ENCODE measurements at places on chromosomes 7 and 10.

DNA sequence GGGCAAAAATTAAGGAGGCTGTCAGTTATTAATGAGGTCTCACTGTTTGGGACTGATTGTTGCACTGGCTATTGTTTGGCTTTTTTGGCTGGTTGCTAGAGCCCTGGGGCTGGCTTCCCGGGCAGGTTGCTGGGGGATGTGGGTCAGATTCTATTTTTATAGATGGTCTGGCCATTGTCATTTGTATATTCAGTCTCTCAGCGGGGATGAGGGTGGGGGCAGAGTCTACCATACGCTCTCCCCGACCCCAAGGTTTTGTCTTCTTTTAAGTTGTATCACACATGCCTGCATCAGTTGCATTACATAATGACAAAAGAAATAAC is 84.3 kb upstream of the GRB10 start:
- DNase-seq: no peak

DNA sequence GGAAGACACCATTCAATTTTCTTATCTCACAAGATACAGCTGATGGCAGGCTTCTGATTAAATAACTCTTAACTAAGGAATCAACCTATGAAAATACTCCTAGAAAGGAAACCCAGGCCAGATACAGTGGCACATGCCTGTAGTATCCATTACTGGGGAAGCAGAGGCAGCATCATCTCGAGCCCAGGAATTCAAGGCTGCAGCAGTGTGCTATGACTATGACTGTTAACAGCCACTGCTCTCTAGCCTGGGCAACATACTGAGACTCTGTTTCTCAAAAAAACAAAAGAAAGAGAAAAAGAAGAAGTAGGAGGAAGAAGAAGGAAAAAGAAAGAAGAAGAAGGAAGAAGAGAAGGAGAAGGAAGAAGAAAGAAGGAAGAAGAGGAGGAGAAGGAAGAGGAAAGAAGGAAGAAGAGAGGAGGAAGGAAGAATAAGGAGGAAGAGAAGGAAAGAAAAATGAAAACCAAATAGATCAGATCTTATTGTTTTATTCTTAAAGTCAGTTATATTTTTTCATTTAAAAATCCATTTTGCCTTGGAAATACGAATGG is 18.0 kb downstream of the DPY19L1 start:
- no peak for DNase-seq

DNA sequence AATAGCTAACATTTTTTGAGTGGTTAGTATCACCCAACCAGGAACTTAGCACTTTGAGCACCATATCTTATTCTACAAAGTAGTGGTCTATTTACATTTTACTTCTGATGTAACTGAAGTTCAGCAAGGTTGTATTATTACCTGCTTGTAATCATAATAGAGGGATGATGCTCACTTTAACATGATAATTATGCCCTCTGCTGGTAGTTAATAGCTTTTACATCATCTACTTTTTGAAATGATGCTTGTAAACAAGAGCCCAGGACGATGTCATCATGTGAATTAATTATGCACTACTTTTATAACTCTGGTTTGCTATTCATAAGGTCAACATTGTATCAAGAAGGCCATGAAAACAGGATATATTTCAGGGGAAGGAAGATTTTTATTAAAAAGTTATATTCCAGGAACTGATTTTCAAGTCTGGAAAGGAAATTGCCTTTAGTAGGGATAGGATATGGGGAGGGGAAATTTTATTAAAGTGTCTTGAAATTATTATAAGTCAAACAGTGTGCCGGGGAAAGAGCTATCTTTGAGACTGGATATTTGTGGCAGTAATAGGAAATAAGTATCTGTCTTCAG is 80.3 kb upstream of the SCIN start:
- peak; percentile 25 for DNase-seq

GRCh38 chr7:130362251-130362816 is 17.7 kb downstream of the CPA5 start:
- DNase-seq: no peak

DNA sequence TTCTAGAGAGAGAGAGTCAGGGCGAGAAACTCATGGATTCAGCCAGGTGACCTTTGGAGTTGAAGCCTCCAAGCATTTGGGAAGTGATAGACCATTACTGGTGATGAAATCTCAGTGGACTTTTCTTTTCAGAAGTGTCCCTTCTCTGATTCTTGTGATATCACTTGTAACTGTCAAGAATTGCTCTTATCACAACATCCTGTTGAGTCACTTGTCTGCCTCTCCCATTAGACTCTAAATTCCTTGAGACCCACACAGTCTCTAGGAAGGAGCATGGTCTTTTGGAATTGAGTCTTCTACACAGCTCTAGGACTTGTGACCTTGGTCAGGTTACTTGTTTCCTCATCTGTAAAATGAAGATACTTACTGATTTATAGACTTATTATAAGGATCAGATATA is 81.0 kb downstream of the CFAP58 start:
- DNase-seq: no peak

GRCh38 chr7:77415476-77415822 is 700 bp downstream of the GSAP start:
- no peak for DNase-seq

DNA sequence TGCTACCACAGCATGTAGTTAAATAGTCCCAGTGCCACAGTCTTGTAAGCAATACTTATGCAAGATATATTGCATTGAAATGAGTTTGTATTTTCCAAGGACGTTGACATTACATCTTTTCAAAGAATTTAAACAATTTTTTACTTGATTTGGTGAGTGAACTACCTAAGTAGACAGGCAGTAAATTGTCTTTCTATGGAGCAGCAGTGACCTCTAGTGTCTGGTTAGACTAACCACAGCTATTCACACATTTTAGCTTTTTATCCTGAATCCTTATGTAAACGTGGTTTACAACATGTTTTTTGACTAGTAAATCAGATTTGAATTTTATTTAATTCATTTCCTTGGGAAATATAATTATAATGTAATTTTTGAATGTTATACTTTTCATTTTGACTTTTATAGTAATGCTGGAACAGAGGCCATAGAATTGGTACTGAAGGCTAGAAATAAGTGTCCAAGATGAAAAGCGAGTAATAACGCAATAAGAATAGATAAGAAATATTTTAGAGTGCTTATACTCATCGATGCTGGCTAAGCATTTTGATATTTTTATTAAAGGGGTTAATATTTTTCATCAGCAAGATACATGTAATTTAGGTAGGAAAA is 5.6 kb downstream of the LRRTM3 start:
- peak; percentile 73 for DNase-seq

DNA sequence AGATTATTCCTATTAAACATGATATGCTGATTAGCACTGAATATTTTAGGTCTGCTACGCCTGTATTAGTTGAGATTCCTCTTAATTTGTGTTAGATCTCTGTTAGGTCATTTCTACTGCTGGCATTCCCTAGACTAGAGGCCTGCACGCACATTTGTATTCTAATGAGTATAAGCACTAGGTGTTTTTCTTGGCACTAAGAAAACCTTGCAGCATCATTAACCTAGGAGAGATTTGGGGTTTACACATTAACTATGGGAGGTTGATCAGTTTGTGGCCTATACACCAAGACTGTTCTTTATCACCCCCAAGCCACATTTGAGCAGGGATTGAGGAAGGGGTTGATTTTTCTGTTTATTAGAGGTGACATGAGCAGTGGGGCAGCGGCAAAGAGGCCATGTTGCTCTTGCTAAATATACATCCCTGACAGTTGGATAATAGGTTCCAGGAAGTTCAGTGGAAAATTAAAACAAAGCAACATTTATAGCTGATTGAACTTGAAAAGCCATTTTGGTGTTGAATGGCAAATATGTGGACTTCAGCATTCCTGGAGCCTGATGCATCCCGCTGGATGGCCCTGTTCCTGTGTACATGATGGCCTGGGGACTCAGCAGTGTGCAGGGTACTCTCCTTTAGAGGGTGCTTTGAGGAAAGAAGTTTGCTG is 65.2 kb downstream of the GBF1 start:
- DNase-seq: peak; percentile 75

- DNase-seq: no peak
Measured at GRCh38 chr7:141573511-141573910, 22.3 kb downstream of the AGK start.

DNA sequence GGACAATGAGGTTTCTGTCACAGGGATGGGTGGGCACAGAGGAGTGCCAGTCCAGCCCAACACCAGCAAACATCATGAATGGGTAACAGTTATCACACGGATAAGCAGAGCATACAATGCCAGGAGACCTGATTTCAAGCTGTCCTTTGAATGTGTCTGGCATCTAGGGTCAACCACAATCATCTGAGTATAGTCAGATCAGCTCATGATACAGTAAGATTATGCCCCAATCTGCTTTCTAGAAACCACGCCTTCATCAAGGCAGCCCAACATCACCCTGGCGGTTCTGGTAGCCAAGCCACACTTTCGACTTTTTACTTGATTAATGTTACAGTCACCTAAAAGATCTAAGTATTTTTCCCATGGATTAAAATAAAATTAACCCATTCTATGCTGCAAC is 10.5 kb downstream of the FAM171A1 start:
- no peak for DNase-seq

DNA sequence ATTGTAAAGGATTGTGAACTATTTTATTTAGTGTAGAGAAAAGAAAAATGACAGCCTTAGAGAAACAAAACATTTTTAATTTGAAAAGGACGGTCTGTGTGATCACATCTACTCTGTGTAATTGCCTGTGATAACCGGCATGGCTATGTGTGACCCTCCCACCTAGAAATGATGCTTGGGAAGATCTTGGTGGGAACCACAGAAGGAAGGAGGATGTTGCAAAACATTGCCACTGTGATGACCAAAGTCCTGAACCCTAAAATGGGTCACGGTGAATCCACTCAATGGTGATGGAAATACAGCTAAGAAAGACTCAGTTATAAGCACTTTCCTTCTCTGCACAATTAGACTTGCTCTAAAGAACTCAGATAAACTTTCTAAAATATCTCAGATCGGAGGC is 221.3 kb upstream of the FRMD4A start:
- DNase-seq: no peak

DNA sequence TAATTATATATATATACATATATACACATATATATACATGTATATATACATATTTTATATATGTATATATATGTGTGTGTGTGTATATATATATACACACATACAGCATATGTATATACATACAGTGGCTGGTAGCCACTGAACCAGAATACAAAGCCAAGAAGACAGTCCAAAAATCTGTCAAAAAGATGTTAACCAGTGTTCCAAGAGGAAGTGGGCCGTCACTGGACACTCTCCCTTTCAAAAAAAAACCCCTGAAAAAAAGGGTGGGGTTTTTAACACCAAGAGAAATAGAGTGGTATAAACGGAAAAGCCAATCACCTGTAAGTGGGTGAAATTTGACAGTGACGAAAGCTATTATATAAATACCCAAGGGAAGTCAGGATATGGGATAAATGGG is 31.1 kb upstream of the C1GALT1 start:
- DNase-seq: no peak

DNA sequence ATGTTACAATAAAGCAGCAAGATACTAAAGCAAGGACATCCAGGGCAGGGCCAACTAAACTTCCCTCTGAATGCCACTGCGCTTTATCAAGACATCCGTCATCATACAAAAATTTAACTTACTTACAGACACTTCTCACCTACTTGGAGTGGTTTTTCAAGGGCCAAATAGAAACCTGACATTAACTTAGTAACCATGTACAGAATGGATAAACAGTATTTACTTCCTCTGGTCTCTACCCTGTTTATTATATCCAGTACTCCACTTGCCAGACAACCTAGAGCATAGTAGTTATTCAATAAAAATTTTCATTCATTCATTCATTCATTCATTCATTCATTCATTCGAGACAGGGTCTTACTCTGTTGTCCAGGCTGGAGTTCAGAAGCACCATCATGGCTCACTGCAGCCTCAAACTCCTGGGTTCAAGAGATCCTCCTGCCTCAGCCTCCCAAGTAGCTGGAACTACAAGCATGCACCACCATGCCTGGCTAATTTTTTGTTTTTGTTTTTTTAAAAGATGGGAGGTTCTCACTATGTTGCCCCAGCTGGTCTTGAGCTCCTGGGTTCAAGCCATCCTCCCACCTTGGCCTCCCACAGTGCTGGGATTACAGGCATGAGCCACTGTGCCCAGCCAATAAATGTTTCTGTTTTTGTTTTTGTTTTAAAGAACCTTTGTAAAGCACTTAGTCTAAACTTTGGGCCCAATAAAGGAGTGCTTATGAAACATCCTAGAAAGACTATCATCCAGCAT is 19.0 kb downstream of the SMURF1 start:
- DNase-seq: no peak

DNA sequence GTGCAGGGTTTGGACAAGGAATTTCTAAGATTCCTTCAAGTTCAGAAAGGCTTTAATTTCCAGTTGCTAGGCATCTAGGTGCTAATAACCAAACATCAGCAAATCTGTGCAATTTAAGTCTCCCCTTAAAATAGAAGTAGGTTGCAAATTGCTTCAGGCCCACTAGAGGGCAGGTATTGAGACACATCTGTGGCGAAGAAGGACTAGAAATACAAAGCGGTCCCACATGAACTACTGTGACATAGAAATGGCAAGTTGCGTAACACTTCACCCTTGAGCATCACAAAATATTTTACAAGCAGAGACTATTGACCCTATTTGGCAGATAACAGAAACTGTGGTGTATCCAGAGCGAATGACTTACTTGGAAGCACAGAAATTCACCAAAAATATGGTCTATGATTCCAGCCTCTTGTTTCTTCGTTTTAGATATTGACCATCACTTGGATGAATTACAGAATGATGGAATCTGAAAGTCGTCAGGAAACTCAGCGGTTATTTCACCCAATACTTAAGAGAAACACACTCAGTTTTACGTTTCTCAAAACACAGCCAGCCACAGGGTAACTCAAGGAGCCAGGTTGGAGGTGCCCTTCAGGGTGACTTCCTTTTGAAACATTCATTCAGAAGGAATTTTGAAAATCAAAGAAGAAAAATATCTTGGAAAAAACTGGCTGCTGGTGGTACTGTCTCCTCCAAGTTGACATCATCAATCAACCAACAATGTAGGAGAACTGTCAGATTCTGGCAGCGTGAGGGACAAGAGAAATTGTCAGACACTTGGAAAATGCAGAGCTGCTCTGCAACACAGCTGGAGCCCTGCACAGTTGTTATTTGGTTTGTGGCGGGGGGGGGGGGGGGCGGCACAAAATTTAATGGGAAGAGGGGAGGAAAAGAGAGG is 256.3 kb upstream of the MINDY3 start:
- peak; percentile 6 for DNase-seq

- DNase-seq: no peak
Measured at GRCh38 chr10:78684947-78685346, 383.8 kb upstream of the ZMIZ1 start.

GRCh38 chr10:57098146-57098545 is 737.1 kb upstream of the ZWINT start:
- DNase-seq: no peak

DNA sequence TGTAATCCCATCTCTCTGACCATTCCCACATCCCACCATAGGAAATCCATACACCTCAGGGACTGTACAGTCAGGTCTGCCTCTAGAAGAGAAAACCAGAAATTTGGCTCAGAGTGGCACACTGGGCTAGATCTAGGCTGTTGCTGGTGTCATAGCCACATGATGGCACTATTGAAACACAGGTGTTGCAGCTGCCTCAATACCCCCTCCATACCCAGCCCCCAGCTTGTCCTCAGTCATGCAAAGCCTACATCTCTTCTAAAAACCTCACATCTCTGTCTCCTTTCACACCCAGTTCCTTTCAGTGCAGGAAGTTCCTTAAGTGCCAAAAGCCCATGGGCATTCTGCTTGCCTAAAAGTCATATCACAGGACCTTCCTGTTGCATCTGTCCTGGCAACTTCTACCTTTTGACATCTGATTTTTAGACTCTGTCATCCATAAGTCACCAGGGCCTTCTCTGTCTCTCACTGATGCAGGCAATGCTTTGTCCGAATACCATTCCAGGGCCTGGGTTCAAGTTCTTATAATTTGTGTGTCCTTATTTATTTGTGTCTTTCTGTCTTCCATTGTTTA is 27.0 kb upstream of the HIBADH start:
- DNase-seq: no peak

GRCh38 chr10:132593900-132594876 is 56.6 kb downstream of the INPP5A start:
- DNase-seq: peak; percentile 18

Data from fibroblast of skin of right quadriceps (primary cell).